ENCODE measurements at places on chromosomes 3 and 15.

DNA sequence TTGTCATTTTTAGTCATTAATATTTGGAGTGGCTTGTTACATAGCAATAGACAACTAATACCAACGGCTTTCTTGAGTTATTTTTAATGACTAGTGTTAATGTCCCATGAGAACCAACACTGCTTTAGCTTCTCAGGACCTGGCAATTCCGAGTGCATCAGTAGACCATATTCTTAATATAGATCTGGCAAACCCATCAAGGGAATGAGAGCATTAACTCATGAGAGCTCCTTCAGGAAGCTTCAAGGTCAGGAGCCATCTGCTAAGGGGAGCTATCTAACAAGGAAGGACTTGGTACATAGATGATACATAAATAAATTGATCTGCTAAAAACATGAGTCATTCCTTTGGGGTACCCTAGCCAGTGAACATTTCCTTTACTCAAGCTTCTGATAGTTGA, 122.6 kb upstream of the EPHA3 start:
- no peak for DNase-seq

GRCh38 chr3:171200052-171200749, 173.7 kb upstream of the SLC2A2 start:
- no peak for DNase-seq

DNA sequence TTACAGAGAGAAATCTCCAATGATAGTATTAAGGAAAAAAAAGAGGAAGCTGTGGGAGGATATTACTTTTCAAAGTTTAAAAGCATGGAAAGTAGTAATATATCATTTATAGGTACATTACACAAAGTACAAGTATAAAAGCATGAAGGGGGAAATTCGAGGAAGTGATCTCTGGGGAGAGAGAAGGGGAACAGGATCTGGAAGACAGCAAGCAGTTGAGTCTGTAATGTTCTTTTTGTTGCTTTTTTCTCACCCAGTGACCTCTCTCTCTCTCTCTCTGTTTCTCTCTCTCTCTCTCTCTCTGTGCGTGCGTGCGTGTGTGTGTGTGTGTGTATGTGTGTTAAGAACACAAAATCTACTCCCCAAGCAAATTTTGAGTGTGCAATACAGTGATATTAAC, 10.2 kb downstream of the C3orf20 start:
- DNase-seq: no peak

- DNase-seq: peak; percentile 5
These were observed 54.6 kb downstream of the SUCLG2 start for GRCh38 chr3:67599821-67600220.

- no peak for DNase-seq
These were observed 134.6 kb downstream of the SLC25A26 start for GRCh38 chr3:66355394-66355793.

GRCh38 chr15:32831485-32831884, 113.7 kb downstream of the GREM1 start:
- DNase-seq: no peak

GRCh38 chr3:188026191-188026968, 127.6 kb upstream of the LPP start:
- no peak for DNase-seq

All from right lung (tissue), 10 donors.